ENCODE measurements at places on chromosomes 7 and 10.

DNA sequence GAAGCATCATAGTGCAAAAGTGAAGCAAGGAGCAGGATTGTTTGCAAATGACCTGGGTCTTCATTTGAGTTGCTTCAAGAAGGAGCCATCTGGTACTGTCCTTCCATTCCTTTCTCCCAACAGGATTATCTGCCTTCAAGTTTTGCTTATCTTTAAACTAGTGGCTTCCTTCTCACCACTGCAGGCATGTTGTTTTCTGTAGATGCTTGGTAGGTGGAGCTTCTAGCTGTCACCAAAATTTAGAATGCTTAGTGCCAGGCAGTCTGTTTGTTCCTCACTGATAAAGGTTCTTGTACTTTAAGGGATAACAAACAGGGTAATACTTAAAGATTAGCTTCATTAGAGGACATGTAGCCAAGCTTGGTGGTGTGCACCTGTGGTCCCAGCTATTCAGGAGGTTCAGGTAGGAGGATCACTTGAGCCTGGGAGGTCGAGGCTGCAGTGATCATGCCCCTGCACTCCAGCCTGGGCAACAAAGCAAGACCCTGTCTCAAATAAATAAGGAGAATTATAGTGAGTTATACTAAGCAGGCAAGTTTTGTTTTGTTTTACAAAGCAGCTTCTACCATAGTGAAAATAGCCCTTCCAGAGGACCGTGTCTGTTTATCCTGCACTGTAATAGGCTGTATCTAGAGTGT is 5.7 kb downstream of the ARL5B start:
- DNase-seq = no peak

- no peak for DNase-seq
Observed at GRCh38 chr10:117462816-117463544, 79.6 kb upstream of the EMX2 start.

GRCh38 chr10:61793760-61794703 is 107.5 kb upstream of the ARID5B start:
- DNase-seq = no peak

DNA sequence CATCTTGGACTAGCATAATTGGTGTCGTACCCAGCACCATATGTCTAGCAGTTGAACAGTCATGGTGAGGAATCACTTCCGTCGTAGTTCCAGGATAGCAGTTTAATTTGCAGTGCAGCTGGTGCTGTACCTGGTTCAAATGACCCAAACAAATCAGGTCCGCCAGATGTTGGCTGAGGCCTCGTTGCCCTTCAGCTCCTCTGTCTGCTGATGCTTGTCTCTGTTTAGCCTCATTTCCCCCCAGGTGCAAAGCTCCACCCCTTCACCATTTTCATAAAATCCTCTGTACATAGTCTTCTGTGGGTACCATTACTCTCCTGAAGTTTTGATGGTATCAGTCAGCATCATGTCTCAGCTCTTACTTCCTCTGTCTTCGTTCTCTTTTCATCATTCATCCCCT is 35.1 kb downstream of the UMAD1 start:
- no peak for DNase-seq

GRCh38 chr10:12782537-12782936 is 219.0 kb downstream of the CCDC3 start:
- DNase-seq = peak; percentile 25

- no peak for DNase-seq
Observed at GRCh38 chr10:123356799-123357198, 202.6 kb downstream of the BUB3 start.

- DNase-seq = no peak
Observed at GRCh38 chr10:14383266-14383665, 52.5 kb upstream of the FRMD4A start.

DNA sequence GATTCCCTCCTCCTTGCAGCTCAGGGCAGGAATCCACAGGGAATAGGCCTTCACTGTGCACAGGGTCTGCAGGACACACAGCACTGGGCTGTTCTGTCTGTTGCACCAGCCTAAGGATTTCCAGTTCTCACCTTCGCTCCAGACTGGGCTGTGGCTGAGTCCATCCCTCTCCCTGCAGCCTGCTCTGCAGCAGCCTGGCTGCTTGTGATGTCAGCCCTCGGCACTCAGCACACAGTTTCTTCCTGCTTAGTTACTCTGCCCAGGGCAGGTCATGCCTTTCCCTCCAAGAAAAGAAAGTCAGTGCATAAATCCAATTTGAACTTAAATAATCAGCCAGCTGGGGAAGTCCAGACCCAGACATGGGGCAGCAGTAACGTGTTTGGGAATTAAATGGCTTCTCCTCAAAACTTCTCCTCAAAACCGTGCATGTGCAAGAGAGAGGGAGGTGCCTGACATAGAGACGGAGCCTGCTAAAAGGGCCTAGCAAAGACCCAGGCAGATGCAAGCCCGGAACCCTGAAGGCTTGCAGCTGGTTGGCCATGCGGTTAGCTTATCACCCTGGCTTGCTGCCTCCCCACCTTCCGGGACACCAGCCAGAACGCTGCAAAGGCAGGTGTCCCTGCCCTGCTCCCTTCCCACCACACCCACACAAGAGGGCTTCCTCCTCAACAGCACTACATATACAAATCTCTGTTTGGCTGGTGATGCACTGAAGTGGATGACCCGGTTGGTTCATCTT is 10.9 kb upstream of the GDF2 start:
- peak; percentile 99 for DNase-seq

DNA sequence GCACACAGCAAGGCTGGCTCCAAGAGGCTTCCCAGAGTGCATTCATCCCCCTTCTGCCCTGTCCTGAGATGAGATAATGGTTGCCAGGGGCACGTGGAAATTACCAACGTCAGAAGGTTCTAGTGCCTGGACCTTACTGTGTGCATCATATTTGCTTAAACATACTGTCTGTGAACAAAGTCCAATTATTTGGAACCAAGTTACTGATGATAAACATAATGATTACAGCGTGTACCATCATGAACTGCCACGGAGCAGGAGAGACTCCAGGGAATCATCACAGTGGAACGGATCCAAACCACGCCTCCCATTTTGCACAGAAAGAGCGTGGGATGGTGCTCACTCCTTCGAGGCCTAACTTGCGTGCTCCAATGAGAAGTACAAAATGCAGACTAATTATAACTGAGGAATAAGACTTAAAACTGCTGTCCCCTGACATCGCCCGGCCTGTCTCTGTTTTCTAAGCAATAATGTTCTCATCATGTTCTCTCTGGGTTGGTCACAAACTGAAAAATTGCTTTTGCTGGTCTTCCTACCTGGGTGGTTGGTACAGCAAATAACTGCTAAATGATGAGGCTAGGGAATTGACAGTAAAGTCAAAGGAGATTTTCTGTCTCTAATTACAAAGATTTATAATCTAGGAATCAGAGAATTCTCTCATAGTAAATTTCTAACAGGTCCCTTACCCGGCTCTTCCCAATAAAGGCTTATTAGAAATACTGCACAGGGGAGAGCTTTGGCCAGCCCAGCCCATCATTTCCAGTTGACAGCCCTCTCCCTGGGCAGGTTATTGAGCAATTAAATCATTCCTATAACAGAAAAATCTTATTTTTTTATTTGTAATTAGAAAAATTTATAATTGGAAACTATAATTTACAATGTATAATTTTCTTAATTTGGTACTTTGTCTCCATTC is 182.2 kb downstream of the CAMK1D start:
- DNase-seq = no peak

- DNase-seq = no peak
Observed at GRCh38 chr7:29432721-29433120, 130.9 kb upstream of the PRR15 start.

GRCh38 chr7:38189231-38189938 is 11.3 kb downstream of the STARD3NL start:
- DNase-seq = no peak

DNA sequence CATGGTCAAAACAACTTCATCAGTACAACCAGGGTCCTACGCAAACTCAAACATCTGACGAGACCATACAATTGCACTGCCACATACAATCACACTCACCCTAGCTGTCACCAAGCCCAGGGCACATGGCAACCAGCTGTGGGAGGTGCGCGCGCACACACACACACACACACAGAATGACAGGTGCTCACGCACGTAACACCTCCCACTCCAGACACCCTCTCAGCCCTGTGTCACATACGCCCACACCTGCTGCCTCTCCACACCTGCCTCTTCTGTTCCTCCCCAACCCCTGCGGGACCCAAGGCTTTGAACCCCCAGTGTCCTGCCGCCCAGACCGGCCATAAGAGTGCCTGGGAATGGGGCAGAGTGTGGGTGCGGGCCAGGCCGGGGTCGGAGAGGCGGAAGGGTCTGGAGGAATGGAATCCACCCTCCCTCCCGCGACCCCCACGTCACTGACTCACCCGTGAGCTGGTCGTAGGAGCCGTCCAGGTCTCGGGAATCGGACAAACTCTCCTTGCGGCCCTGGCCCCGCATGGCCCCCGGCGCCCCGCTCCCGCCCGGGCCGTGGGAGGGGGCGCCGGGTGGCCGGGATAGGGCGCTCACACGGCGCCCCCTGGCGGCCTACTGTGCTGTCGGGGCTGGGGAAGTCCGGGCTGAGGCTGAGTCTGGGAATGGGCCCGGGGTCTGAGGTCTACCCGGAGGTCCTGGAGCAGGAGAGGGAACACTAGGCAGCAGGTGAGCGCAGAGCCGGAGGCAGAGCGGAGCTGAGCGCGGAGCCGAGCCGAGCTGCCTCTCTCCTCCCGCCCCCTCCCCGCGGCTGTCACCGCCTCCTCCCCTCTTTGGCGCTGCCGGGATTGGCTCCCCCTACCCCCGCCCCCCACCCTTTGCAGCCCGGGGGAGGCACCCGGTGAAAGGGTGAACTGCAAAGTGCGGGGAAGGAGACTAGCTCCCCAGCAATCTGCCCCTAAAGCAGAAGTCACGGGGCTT is at the start of gene KCNIP2:
TSS of gene KCNIP2 (minus strand) at position 769 of the 990 bp plus-strand sequence. CDS start at position 537, 232 bp downstream.
- peak; percentile 50 for DNase-seq

DNA sequence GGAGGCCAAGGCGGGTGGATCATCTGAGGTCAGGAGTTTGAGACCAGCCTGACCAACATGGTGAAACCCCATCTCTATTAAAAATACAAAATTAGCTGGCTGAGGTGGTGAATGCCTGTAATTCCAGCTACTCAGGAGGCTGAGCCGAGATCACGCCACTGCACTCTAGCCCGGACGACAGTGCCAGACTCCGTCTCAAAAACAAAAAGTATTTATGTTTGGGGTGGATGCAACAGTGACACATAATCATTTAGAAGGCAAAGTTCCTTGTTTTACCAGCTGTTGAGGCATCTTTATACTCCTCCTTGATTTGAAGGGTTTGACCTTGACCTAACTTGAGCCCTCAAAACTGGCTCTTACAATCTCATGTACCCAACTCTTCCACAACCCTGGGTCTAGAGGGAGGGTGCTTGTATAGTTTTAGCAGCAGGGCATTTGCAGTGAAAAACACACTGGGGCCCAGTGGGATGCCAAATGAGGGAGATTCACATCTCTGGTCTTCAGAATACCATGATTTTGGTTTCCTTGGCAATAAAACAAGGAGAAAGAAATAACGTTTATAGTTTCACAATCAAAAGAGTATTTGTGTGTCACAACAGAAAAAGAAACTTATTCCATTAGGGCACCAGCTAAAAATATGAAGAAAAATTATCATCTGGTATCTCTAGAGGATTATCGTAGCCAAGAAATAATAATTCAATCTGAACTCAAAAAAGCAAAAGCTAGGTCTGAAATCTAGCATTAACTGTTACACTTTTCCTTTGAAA is 14.2 kb upstream of the TMEM254 start:
- DNase-seq = no peak

DNA sequence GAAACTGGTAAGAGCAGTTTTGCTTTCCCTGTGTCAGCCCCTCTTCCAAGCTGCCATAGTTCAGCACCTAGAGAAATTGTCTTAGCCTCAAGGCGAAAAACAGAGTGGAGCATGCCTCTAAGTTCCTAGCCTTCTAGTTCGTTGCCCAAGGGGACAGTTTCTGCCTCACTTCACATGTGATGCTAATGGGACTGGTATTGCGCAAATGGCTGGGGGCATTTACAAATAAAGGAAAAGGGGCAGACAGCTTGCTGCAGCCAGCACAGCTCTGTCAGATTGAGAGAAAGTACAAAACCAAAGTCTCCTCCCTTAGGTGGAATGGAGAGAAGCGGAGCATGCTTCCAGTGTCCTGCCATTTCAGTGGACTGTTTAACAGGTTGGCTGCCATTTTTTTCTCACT is 567.7 kb downstream of the ETV1 start:
- no peak for DNase-seq

GRCh38 chr7:148607151-148607661 is 16.6 kb downstream of the C7orf33 start:
- peak; percentile 24 for DNase-seq

DNA sequence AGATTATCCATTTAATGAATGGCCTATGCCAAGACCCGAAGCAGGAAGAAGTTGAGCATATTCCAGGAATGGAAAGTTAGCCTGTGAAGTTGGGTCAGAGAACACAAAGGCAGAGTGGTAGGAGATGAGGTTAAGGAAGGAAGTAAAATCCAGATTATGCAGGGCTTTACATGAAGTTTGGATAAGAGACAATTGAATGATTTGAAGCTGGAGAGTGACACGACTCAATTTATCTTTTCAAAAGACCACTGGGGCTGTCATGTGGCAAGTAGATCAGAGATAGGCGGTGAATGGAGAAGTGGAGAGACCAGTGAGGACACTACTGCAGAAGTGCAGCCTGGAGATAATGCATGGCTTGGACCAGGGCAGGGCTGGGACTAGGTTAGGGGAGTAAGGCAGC is 7.2 kb upstream of the CNOT4 start:
- no peak for DNase-seq

GRCh38 chr10:7756360-7756992 is 31.3 kb downstream of the KIN start:
- DNase-seq = peak; percentile 6

- no peak for DNase-seq
Observed at GRCh38 chr7:104973909-104974415, 40.0 kb upstream of the KMT2E start.

DNA sequence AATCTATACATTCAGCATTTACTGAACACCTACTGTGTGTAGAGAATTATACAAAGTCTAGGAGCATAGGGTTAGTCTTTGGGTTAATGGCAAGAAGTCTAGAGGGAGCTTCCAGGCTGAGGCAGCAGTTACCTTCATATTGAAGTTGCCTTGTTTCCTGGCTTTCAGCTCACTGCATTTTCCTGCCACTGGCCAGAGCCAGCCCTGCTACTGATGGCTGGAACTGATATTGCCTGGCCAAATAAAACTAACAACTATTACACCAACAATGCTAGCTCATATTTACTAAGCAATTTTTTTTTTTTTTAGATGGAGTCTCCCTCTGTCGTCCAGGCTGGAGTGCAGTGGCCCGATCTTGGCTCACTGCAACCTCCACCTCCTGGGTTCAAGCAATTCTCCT is 165.7 kb upstream of the ITGB1 start:
- DNase-seq = no peak

- no peak for DNase-seq
Observed at GRCh38 chr10:6165221-6165725, 37.5 kb upstream of the PFKFB3 start.

GRCh38 chr10:77160679-77161078 is 476.9 kb downstream of the KCNMA1 start:
- DNase-seq = no peak

- DNase-seq = no peak
Observed at GRCh38 chr10:15464381-15464780, 93.3 kb upstream of the FAM171A1 start.

DNA sequence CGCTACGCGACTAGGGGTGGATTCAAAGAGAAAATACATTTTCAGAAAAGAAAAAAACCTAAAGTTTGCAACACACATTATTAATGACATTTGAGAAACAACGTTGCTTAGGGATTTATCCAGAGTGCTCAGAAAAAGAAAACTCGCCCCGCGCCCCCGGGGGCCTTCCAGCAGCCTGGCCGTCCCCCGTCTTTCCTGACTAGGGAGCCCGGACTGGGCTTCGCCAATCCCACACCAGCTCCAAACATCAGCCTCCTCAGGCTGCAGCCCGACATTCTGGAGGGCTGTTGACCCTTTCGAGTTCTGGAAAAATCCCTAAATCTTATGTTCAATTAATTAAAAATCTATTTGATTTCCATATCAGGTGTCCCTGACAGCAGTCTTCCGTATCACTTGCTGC is 48.6 kb downstream of the CLEC2L start:
- no peak for DNase-seq

Measured in Jurkat, Clone E6-1 (cell line).